ENCODE measurements at places on chromosomes 1 and 21.

DNA sequence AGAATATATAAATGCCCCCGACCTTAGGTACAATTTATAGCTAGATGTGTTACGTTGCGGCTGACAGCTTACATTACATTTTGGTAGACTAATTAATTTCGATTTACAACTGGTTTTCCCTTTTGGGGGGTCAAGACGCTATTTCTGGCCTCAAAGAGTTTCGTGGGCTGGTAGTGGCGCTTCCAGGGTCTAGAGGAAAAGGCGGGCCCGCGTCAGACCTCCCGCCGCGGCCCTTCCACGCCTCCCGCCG, 391 bp downstream of the IFT25 start:
- no peak for DNase-seq

- no peak for DNase-seq
Observed at GRCh38 chr21:31294691-31295090, 49.4 kb downstream of the TIAM1 start.

GRCh38 chr1:183075861-183076260, 52.6 kb downstream of the LAMC1 start:
- peak; percentile 30 for DNase-seq

- DNase-seq = peak; percentile 93
Observed at GRCh38 chr1:59043796-59044195, 253.1 kb upstream of the FGGY start.

GRCh38 chr1:229553621-229554130, 4.8 kb downstream of the ABCB10 start:
- DNase-seq = no peak

GRCh38 chr1:101175886-101176285, 60.9 kb upstream of the S1PR1 start:
- no peak for DNase-seq

- no peak for DNase-seq
Observed at GRCh38 chr1:174768949-174769348, 230.8 kb upstream of the CACYBP start.

DNA sequence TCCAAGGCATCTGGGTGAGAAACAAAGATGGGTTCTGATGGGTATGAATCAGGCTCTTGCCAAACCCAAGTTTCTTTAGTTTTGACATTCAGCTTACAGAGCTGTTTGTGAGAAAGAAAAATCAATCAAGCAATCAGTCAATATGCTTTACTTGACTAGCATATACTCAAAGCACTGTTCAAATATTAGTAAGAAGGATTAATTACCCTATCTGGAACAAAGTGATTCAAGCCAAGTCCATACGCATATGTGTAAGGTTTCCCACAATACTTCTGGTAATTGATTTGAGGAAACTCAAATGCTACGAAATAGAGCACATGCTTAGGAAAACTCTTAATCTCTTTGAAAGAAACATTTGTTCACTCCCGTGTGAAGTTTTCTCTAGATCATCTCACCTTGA, 18.7 kb downstream of the RPE65 start:
- no peak for DNase-seq

DNA sequence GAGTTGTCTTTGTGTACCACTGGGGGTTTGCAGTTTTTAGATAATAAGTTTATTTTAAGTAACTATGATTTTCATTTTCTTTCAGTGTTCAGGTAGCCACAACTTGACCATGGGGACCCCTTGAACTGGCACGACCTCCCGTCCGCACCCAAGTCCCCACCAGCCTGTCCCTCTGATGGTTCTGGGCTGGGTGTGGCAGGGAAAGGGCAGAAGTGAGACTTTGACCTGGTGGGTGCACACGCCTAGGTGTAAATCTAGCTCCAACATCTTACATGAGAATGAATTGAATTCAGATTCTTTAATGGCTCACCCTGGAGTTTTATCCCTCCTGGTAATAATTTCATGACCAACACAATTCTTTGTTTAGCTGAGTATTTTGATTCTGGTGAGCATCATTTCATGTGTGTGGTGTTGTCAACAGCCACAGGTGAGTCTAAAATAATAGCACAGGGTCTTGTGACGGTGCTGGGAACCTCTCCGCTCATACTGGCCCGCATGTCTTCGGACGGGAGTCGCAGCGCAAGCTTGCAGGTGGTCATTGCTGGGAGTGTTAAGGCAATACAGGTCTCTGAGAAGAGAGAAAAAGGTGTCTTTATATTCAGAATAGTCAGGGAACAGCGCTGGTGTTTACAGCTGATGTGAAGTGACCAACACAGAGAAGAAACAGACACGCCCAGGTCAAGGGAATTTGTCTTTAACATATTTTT, 50.8 kb upstream of the POFUT2 start:
- no peak for DNase-seq

DNA sequence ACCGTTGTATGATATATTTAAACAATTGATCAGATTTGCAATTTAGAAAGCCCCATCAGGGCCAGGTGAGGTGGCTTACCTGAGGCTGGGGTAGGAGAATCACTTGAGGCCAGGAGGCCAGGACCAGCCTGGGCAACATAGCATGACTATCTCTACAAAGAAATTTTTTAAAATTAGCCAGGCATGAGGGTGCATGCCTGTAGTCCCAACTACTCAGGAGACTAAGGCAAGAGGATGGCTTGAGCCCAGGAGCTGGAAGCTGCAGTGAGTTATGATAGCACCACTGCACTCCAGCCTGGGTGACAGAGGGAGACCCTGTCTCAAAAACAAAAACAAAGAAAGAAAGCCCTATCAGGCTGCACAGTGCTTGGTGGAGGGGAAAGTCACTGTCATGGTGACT, 159.9 kb upstream of the RAB4A start:
- no peak for DNase-seq

DNA sequence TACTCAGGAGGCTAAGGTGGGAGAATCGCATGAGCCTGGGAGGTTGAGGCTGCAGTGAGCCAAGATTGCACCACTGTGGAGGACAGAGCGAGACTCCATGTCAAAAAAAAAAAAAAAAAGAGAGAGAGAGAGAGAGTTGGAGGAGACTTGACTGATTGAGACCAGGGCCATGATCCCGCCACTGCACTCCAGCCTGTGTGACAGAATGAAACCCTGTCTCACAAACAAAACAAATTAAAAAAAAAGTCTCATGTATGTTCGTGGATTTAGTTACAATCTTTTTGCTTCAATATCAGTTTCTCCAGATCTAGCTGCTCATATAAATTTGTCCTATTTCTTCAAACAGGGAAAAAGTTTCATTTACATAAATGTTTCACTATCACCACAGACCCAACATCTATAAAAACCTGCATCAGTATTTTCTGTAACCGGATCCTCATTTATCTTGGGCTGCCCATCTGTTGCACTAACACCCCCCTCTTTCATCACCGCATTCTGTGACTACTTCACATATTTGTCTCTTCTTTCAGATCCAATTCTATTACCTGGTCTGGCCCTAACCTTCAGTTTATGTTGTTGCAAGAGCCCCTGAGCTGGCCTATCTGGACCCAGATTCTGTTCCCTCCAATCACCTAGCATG, 127.0 kb downstream of the GREM2 start:
- DNase-seq = peak; percentile 48

DNA sequence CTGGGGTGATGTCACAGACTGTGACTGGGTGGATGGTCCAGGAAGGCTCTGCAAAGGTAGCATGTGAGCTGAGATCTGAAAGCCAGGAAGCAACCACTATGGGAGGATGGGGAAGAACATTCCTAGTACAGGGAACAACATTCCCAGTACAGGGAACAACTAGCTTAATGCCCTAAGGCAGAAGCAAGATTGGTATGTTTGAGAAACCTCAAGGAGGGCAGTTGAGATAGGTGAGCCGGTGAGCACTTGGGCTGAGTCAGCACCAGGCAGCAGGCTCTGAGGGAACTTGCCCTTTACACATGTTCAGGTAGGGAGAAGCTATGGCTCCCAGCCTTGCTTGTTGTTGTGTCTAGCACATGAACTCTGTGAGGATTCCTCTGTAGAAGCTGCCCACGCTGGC, 24.2 kb upstream of the CACNA1E start:
- DNase-seq = no peak

DNA sequence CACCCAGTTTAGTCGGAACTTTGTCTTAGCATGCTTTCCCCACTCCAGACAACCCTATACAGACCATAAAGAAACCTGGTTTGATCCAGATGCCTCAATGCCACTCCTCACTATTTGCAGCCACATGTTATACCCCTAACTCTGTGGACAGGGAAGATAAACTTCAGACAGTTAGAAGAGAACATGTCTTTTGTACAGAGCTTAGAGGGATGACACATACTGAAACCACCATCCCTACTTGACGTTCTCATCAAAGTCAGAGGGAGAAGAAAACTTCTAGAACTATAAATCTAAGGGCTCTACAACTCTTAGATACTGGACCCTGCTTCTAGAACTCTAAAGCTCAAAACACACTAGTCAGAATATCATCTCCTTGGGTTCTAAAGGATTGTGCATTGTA, 3.7 kb downstream of the SYT6 start:
- no peak for DNase-seq

GRCh38 chr1:37987679-37988078, 2.1 kb downstream of the SF3A3 start:
- no peak for DNase-seq

DNA sequence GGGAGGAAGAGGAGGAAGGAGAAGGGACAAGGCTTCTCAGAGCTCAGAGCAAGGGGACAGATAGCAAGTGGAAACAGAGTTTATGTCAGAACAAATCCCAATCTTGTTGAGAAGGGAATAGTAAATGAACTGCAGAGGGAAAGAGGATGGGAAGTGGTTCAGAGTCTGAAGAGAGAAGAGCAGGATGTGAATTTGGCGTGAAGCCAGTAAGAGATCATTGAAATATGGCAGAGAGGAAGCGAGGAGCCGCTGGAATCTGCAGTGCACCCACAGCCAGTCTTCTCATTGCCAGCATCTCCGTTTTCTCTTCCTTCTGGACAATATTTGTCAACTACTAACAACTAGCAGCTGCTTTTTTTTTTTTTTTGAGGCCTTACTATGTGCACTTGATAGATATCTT, 19.1 kb downstream of the OLFML3 start:
- peak; percentile 61 for DNase-seq

DNA sequence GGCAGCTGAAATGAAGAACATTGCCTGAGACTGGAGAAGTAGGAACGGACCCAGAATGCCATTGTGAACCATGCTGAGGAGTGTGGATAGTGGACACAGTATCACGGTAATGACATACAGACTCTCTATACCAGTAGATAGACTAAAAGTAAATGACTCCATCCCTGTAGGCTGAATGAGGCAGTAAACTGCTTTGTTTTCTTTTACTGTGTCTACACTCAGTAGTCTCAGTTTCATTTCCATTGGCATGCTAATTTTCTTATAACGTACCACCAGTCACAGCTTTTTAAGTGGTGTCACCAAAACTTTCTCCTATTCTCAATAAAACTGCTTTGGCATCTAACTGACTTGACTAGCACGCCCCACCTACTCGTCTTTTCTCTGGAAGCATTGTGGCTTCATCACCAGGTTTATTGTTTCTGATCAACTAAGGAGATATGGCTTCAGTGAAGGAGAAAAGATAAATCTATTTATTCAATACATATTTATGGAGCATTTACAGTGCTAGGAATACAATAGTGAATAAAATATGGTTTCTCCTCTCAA, 8.4 kb upstream of the ZNF697 start:
- no peak for DNase-seq

GRCh38 chr1:178376008-178376407, 120.8 kb downstream of the CLEC20A start:
- DNase-seq = no peak

- peak; percentile 2 for DNase-seq
Observed at GRCh38 chr1:12745126-12745991, 641 bp upstream of the CFAP107 start.

- peak; percentile 61 for DNase-seq
Observed at GRCh38 chr1:23555270-23555985, 3.9 kb downstream of the ID3 start.

GRCh38 chr1:14850563-14850962, 252.1 kb downstream of the KAZN start:
- DNase-seq = no peak

DNA sequence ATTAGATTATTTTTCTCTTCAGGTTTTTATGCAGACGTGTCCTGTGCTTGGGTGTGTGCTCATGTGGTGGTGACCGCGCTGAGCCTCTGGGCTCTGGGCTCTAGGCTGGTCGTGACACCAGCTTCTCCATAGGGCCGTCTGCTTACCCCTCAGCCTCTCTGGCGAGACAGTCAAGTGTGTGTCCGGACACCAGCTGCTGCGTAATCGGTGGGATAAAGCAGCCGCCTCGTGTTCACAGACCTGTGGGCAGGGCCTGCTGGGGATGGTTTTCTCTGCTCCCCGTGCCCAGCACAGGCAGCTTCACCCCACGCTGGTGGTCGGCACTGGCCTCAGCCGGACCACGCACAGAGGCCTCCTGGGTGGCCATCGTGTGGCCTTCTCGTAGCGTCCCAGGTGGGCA, 33.6 kb upstream of the DIP2A start:
- DNase-seq = no peak

DNA sequence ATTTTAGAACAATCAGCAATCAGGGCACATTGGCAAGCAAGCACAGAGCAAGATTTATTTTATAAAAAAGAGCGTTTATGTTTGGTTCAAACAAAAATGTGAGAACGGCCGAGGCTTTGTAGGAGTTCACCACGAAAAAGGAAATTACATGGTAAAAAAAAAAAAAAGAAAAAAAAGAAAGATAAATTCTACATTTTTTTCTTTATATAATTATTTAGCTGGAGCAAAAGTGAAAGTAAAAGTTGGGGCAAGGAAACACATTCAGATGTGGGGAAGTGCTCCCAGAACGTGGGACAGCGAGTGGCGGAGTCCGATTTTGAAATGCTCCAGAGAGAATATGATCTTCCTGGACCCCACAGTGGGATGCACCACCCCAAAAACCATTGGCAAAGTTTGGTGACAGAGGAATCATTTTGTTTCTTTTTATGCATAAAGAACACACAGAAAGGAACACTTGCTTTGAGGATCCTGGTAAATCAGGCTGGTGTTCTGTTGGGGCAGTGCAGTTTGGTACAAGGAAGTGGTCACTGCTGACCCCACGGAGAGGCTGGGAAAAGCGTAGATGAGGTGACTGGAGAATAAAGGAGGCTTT, 16.3 kb upstream of the ATP5PO start:
- DNase-seq = no peak

DNA sequence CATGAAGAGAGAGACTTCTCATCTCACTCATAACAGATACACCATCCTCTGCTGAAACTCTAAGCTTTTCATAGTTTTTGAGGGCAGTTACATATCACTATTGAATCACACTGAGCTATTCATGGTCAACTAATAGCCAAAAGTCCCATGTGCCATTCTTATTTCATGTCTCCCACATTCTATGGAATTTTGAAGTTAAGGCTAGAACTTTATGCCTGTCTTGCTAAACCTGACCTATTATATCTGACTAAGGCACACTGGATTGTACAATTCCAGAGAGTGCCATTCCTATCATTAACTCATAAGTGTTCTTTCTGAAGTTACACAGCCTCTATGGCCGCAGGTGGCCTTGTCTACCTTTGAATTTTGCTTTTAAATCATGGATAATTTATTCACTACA, 254.3 kb downstream of the PTPRC start:
- DNase-seq = peak; percentile 22

- DNase-seq = no peak
Observed at GRCh38 chr1:89609781-89610456, 23.0 kb upstream of the LRRC8C start.

GRCh38 chr1:200410566-200410878, 686 bp upstream of the ZNF281 start:
- DNase-seq = peak; percentile 8

GRCh38 chr1:198328458-198329032, 171.7 kb downstream of the NEK7 start:
- no peak for DNase-seq

GRCh38 chr1:184189361-184189760, 137.8 kb downstream of the TSEN15 start:
- DNase-seq = no peak

- no peak for DNase-seq
Observed at GRCh38 chr1:219806020-219806419, 122.3 kb downstream of the SLC30A10 start.

- no peak for DNase-seq
Observed at GRCh38 chr1:197402189-197402588, 134.1 kb downstream of the CRB1 start.

All from choroid plexus epithelial cell (primary cell).